ENCODE measurements at places on chromosomes 2 and 18.

DNA sequence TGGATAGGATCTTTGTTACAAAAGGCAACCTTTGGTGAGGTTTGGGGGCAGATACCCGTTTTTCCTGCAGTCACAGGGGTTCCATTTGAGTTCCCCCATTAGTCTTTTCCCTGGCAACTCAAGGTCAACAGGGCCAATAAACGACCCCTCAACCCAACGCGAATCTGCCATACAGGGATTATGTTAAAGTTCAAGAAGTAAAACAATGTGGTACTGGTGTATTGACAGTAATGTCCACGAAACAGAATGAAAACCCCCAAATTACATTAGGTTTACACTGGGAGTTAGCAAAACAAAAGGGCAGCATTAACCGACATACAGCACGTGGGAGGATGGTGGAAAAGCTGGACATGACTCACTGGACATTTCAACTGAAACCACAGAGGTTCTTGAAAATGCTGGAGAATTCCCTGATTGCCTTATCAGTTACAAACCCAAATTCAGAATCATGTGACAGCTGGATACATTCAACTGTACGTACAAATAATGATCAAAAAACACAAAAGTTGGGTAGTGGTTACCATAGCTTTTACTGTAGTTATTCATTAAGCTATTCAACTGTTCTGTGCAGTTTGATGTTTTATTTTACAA, 4.9 kb upstream of the IMP4 start:
- DNase-seq = no peak

- no peak for DNase-seq
Observed at GRCh38 chr2:85504778-85505261, 34.1 kb upstream of the MAT2A start.

DNA sequence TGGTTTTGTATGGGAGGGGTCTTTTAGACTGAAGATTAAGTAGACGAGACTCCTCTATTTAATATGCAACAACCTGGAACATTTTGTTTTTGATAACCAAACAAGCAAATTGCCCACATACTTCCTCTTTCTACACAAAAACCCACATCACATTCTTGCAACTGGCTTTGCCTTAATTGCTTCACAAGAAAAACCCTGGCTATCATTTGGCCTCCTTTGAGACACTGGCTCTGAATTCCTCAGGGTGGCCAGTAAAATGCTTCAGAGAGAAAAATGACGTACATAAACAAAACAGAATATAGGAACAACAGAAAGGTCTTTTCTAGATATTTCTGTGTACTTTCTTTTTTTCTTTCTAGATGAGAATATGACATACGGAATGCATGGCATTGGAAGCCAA, 103.0 kb downstream of the TRIB2 start:
- DNase-seq = no peak

DNA sequence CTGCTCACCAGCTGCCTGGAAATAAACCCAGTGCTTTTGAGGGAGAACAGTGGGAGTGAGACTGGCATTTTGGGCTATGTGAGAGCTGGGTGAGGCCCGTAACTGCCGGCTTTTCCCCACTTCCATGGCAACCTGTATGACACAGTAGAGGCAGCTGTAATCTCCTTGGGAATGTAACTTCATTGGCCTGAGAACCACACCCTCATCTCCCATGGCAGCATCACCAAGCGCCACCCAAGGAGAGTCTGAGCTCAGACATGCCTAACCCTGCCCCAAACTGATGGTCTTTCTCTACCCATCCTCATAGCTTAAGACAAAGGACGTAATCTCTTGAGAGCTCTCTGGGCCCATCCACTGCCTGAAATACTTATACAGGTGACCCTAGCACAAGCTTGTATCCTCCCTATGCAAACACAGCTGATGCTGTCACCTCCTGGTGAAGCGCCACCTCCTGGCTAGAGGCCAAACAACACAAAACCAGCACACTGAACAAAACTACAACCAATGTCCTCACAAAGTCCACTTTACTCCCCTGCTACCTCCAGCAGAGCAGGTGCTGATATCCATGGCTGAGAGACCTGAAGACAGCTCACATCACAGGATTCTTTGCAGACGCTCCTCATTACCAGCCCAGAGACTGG, 763.4 kb upstream of the NRXN1 start:
- DNase-seq = no peak

DNA sequence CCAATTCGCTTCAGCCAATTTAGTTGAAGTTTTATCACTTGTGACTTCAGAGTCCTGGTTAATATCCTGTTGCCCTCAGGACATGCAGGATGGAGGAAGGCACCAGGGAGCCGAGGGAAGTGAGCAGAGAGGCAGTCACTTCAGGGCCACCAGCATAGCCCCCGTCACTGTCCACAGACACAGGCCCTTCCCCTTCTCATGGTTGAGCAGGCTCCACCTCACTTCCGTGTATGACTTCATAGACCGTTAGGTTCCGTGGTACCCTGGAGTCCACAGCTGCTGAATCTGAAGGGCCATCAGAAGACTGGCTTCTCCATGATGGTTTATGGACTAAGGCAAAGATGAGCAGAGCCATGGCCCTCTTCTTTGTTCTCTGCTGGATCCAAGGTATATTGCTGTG, at the start of gene C2orf92:
C2orf92 (plus strand) TSS at position 266 of the 400 bp plus-strand sequence; CDS start at position 342, 76 bp downstream.
- DNase-seq = no peak
